Stomach (tissue), 19 donors: ENCODE measurements at places on chromosomes 13 and 19. TPM values are rescaled to one million over a fixed set of nuclear protein-coding genes. Genes with fewer than 3 reads are reported as not detected.

PDE4A gene
- polyA plus RNA-seq = 12.9 TPM

NR2F6 gene
- 34.4 TPM for polyA plus RNA-seq

IL27RA gene
- polyA plus RNA-seq = 1.1 TPM

UNC13A gene
- polyA plus RNA-seq = 0.15 TPM

IGFLR1 gene
- 15.6 TPM for polyA plus RNA-seq

KIR3DL1 gene
- not detected for polyA plus RNA-seq

LRRC25 gene
- polyA plus RNA-seq = 1.7 TPM

SCN1B gene
- 8.6 TPM for polyA plus RNA-seq

C19orf85 gene
- polyA plus RNA-seq = not detected

JAK3 gene
- 2.3 TPM for polyA plus RNA-seq

TPP2 gene
- polyA plus RNA-seq = 15.8 TPM

RFC3 gene
- polyA plus RNA-seq = 7.5 TPM

ZNF177 gene
- polyA plus RNA-seq = 0.92 TPM

ZNF578 gene
- not detected for polyA plus RNA-seq

MATK gene
- 2.0 TPM for polyA plus RNA-seq

PDCD2L gene
- 11.7 TPM for polyA plus RNA-seq

ZNF426 gene
- 3.2 TPM for polyA plus RNA-seq

IL11 gene
- polyA plus RNA-seq = 1.0 TPM

GPC6 gene
- 1.6 TPM for polyA plus RNA-seq

CHAMP1 gene
- 6.3 TPM for polyA plus RNA-seq

TPTE2 gene
- not detected for polyA plus RNA-seq

KLK12 gene
- 26.5 TPM for polyA plus RNA-seq

CAMSAP3 gene
- 17.0 TPM for polyA plus RNA-seq

RFX1 gene
- 3.6 TPM for polyA plus RNA-seq

C5AR1 gene
- 3.5 TPM for polyA plus RNA-seq

RFPL4AL1 gene
- not detected for polyA plus RNA-seq

ZNF808 gene
- 1.9 TPM for polyA plus RNA-seq

ANKRD24 gene
- 1.6 TPM for polyA plus RNA-seq

IL12RB1 gene
- 0.87 TPM for polyA plus RNA-seq

IGFL3 gene
- polyA plus RNA-seq = not detected

PRTN3 gene
- polyA plus RNA-seq = 0.15 TPM

MAB21L1 gene
- 1.7 TPM for polyA plus RNA-seq

CPB2 gene
- not detected for polyA plus RNA-seq

CERS1 gene
- 0.61 TPM for polyA plus RNA-seq

ERF gene
- polyA plus RNA-seq = 12.9 TPM

PCSK4 gene
- polyA plus RNA-seq = 5.0 TPM

UBXN6 gene
- 148 TPM for polyA plus RNA-seq

ZNF43 gene
- 4.6 TPM for polyA plus RNA-seq

HAUS8 gene
- 9.2 TPM for polyA plus RNA-seq

BTBD2 gene
- 39.9 TPM for polyA plus RNA-seq

SUGP1 gene
- polyA plus RNA-seq = 35.8 TPM

DHDH gene
- 1.2 TPM for polyA plus RNA-seq

AP1M2 gene
- 116 TPM for polyA plus RNA-seq

LRRC8E gene
- 2.1 TPM for polyA plus RNA-seq

NLRP4 gene
- not detected for polyA plus RNA-seq

CCDC194 gene
- not detected for polyA plus RNA-seq

PRRG2 gene
- polyA plus RNA-seq = 8.6 TPM

DACT3 gene
- polyA plus RNA-seq = 6.1 TPM

TMEM86B gene
- polyA plus RNA-seq = 9.1 TPM

CLEC17A gene
- polyA plus RNA-seq = not detected

FAM83E gene
- polyA plus RNA-seq = 15.4 TPM

OR7G3 gene
- not detected for polyA plus RNA-seq

CEACAM6 gene
- polyA plus RNA-seq = 1.7 TPM

TPT1 gene
- polyA plus RNA-seq = 7,500 TPM

ZNF66 gene
- 0.53 TPM for polyA plus RNA-seq

MIR17HG gene
- polyA plus RNA-seq = 4.8 TPM

SERPINE3 gene
- polyA plus RNA-seq = not detected

PDS5B gene
- polyA plus RNA-seq = 10.4 TPM
